ENCODE measurements at places on chromosomes 1 and 21. TPM values are rescaled to one million over a fixed set of nuclear protein-coding genes. Genes with fewer than 3 reads are reported as not detected.
A peak's percentile ranks its signal among the peaks of the same experiment; 100 is the strongest.

Gene IL12RB2
- 0.29 TPM for total RNA-seq

Gene TCHHL1
- not detected for total RNA-seq

Gene SAMD11
- 4.6 TPM for total RNA-seq

GRCh38 chr1:202938287-202938925, 11.4 kb upstream of the KLHL12 start:
- no peak overlapping the region for H3K27ac ChIP-seq
- peaks cover 42% of the 10 kb centered on the region for H3K36me3 ChIP-seq
- H3K4me1 ChIP-seq = no peaks in the 10 kb centered on the region
- no peaks in the 10 kb centered on the region for H3K27me3 ChIP-seq

Gene AMY1C
- total RNA-seq = not detected

DNA sequence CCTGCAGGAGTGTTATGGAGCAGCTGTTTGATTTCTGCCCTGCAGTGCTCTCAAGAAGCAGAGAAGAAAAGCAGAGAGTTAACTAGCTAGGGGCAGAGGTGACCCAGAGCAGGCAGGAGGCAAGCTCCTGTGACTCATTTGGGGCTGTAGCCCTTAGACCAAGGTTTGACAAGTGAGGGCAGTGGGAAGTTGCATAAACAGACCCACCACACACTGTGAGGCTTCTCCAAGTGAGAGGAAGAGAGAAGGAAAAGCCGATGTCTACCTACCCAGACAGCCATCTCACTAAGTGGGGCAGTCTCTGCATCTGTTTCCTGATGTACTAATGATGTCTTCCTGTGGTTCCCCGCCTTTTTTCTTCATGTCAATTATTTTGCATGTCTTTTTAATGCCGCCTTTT, 159.9 kb upstream of the NR5A2 start:
- H3K4me3 ChIP-seq = no peak overlapping the region
- H3K36me3 ChIP-seq = no peaks in the 10 kb centered on the region
- no peak for DNase-seq

Gene FCRL6
- total RNA-seq = not detected

- H3K27me3 ChIP-seq = no peaks in the 10 kb centered on the region
- H3K4me1 ChIP-seq = no peaks in the 10 kb centered on the region
- H3K27ac ChIP-seq = no peak overlapping the region
- H3K4me3 ChIP-seq = no peak overlapping the region
These were observed 54.6 kb downstream of the WNT2B start for GRCh38 chr1:112563341-112563740.

- H3K27ac ChIP-seq = no peak overlapping the region
- no peaks in the 10 kb centered on the region for H3K36me3 ChIP-seq
- no peaks in the 10 kb centered on the region for H3K4me1 ChIP-seq
- DNase-seq = no peak
These were observed 865 bp upstream of the AMY2A start for GRCh38 chr1:103616362-103616761.

Gene ADAMTS1
- 111 TPM for total RNA-seq

Gene TPTE
- total RNA-seq = not detected

DNA sequence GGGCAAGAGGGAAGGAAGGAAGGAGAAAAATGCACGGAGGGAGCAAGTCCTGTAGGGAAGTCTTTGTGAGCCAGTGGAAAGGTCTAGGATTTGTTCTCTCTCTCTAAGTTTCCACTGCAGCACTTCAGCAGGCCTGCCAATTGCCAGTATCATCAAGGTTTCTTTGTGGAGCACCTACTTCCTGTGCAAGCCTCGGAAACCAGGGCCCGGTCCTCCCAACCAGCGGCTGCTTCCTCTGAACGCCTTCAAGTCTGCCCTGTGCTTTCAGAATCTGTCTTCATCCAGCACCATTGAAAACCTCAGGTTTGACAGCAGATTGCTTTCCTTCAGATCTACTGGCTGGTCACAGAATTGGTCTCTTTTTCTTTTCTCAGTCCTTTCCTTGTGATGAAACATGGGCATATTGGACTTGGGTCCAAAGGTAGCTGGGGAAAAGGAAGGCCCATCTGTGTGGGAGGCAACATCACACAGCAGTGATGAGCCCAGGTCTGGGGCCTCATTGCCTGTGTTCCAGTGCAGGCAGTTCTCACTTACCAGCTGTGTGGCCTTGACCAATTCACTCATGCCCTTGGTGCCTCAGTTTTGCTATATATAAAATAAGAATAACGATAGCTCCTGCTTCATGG, 144.5 kb downstream of the SEC16B start:
- H3K36me3 ChIP-seq = no peaks in the 10 kb centered on the region
- peak; percentile 12 for DNase-seq
- H3K4me3 ChIP-seq = no peak overlapping the region
- no peaks in the 10 kb centered on the region for H3K27me3 ChIP-seq
- H3K4me1 ChIP-seq = no peaks in the 10 kb centered on the region
- H3K27ac ChIP-seq = no peak overlapping the region

Gene CAPN8
- total RNA-seq = 67.5 TPM

DNA sequence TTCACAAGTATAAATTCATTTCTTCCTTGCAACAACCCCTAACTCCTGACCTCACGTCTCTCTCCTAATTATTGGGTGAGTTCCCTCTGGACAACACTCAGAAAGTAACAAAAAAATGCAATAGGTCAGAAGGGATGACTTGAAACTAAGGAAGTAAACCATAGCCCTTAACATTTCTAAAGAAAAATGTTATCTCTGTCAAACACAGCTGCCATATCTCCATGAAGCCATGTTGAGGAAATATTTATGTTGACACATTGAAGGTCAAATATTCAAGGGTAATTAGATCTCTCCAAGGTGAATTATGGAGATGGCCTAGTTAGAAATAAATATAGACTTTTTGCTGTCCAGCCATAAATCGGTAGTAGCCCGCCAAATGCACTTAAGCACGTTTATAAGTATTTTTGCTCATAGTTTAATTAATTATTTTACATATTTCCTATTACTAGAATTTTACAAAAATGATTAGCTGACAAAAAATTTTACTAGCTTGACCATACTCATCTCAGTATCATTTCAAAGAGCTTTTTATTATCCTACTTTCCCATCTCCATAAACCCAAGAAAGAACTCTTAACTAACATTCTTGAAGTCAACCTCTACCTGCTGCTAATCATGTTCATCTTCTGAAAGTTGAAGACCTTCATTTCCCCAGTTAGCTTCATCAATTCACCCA, 160.1 kb upstream of the PKN2 start:
- H3K36me3 ChIP-seq = no peaks in the 10 kb centered on the region
- no peaks in the 10 kb centered on the region for H3K27me3 ChIP-seq
- H3K27ac ChIP-seq = no peak overlapping the region
- H3K4me1 ChIP-seq = no peaks in the 10 kb centered on the region
- H3K4me3 ChIP-seq = no peak overlapping the region

DNA sequence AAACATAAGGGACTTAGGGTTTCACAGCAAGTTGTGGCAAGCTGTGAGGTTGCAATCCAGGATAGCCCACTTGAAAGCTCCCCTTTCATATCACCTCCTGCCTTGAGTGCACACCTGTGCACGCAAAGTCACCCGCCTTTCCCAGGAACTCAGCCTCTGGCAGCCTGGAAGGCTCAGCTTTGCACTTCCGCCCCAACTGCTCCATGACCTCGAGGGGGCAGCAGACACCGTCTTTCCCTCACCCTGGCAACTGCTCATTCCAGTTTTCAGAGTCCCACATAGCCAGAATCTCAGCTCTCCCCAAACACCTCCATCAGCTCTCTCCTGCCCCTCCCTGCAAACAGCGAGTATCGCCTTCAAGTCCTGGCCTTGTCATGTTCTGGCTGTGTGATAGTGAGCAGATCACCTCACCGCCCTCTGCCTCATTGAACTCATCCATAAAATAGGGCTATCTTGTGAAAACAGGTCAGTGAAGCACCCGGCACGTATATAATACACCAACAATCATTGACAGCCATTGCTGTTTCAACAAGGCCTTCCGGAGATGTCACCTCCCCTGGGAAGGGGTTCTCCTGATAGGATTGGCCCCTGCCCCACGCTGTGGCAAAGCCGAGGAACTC, 32.2 kb upstream of the EPB41 start:
- H3K27ac ChIP-seq = no peak overlapping the region
- H3K4me3 ChIP-seq = no peak overlapping the region

GRCh38 chr1:97562081-97562480, 358.8 kb downstream of the DPYD start:
- no peak overlapping the region for H3K4me3 ChIP-seq
- H3K27me3 ChIP-seq = no peaks in the 10 kb centered on the region
- no peaks in the 10 kb centered on the region for H3K36me3 ChIP-seq
- no peak for DNase-seq

Gene SLC44A3
- 3.1 TPM for total RNA-seq

DNA sequence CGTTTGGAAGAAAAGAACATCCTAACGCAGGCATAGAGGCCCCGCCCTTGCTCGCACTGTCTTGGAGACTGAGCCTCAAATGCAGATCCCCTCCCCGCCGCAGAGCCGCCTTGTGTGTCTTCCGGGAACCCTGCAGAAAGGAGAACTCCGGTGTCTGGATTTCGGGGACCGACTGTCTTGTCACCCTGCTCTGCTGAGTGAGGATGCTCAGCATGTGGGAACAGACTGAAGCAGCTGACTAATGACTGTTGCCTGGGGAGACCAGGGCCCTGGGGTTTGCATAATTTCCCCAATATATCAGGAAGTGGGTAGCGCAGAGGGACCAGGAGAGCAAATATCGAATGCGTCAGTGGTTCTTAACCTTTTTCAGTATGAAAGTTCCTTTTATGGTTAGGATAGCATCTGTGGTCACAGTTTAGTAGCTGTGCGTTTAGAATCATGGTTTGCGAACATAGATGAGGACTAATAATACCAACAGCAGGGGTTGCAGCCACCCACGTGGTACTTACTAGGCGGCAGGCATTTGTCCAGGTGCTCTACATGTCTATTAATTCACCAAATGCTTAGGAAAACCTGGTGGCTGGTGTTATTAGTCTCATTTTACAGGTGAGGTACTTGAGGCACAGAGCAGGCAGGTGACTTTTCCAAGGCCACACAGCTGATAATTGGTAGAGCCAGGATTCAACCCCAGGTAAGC, 14.3 kb downstream of the GPR137B start:
- no peaks in the 10 kb centered on the region for H3K27me3 ChIP-seq
- H3K4me1 ChIP-seq = no peaks in the 10 kb centered on the region
- H3K36me3 ChIP-seq = no peaks in the 10 kb centered on the region
- H3K27ac ChIP-seq = no peak overlapping the region

DNA sequence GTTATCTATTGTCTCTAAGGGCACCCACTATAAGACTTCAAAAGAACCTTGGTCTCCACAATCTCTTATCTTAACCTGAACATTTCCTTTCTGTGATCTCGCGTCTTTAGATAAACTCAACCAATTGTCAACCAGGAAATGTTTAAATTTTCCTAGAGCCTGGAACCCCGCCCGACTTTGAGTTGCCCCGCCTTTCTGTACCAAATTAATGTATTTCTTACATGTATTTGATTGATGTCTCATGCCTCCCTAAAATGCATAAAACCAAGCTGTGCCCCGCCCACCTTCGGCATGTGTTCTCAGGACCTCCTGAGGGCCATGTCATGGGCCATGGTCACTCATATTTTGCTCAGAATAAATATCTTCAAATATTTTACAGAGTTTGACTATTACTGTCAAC, 5.9 kb upstream of the CXADR start:
- no peak overlapping the region for H3K27ac ChIP-seq
- H3K4me1 ChIP-seq = peaks cover 5% of the 10 kb centered on the region
- no peaks in the 10 kb centered on the region for H3K36me3 ChIP-seq
- no peak overlapping the region for H3K4me3 ChIP-seq
- H3K27me3 ChIP-seq = no peaks in the 10 kb centered on the region
- no peak for DNase-seq

Gene AMPD1
- not detected for total RNA-seq

Gene OVAAL
- total RNA-seq = not detected

GRCh38 chr1:204834336-204834735, 36.3 kb upstream of the NFASC start:
- peaks cover 10% of the 10 kb centered on the region for H3K4me1 ChIP-seq
- H3K36me3 ChIP-seq = no peaks in the 10 kb centered on the region
- H3K27ac ChIP-seq = no peak overlapping the region
- H3K4me3 ChIP-seq = no peak overlapping the region
- no peaks in the 10 kb centered on the region for H3K27me3 ChIP-seq
- no peak for DNase-seq

Gene CITED4
- 76.4 TPM for total RNA-seq
